Upper lobe of left lung (tissue), 6 donors: ENCODE measurements at places on chromosomes 6 and 20. TPM values are rescaled to one million over a fixed set of nuclear protein-coding genes. Genes with fewer than 3 reads are reported as not detected.

DNA sequence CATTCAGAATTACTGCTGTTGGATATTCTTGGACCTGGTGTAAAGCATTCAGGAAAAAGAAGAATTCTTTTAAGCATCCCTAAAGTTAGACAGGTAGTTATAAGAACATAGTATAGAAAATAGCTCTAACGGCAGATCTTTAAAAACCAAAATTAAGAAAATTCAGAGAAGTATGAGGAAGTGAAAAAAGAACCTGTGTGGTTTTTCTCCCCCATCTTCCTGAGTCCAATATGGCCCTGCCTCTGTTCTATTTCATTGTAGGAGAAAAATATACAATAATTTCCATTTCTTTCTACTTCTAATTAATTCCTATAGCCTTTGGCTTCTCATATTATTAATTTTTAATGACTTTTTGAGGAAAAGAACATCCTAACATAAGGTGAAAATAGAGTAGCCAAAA, 47.1 kb downstream of the FHL5 start:
- H3K27ac ChIP-seq, result no peak overlapping the region
- no peak overlapping the region for H3K4me3 ChIP-seq
- no peaks in the 10 kb centered on the region for H3K27me3 ChIP-seq
- no peaks in the 10 kb centered on the region for H3K36me3 ChIP-seq
- DNase-seq, result no peak

DNA sequence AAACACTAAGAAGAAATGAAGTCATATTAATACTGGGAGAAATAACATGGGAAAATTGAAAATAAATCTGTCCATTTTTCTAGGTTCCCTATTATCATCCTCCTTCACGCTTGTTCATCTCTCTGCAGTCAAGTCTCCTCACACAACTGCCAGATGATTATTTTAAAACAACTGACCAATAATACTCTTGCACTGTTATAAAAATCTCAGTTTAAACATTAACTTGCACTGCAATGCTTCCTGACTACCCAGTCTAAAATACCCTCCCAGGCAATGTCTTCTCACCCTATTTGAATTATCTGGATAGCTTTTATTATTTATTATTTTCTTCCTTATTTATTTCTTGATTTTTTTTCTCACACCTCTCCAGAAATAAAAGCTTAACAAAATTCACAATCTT, 5.7 kb downstream of the EYS start:
- no peaks in the 10 kb centered on the region for H3K36me3 ChIP-seq
- H3K27me3 ChIP-seq, result no peaks in the 10 kb centered on the region
- no peak for DNase-seq

DNA sequence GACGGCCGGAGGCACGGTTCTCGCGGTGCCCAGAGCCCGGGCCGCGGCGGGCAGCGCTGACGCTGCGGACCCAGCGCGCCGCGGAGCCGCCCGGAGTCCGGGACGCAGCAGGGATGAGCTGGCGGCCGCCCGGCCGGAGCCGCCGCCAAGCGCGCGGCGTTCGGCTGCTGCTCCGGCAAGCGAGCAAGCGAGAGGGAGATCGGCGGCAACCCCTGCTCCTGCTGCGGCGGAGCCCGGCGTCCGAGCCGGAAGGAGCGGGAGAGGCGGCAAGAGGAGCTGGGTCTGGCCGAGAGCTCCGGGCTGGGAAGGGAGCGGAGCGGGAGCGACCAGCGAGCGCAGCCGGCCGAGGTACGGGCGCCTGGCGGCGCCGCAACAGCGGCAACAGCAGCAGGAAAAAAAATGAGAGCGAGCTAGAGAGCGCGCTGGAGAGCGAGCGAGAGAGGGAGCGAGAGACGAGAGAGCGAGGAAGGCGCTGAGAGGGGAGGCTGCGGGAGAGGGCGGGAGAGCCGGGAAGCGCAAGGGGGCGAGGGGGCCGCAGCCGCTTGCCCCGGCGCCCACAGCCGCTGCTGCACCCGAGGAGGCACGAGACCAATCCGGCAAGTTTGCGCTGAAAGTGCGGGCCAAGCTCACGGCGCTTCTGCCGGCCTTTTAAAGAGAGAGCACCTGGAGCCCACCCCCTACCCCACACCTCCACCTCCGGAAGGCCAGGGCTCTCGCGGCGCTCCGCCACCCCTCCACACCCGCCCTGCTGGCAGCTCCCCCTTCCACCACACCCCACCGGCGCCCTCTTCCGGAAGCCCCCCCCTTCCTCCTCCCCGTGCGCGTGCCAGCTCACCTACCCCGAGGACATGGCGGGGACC, 496 bp downstream of the GRM4 start:
- H3K27me3 ChIP-seq, result peaks cover 16% of the 10 kb centered on the region
- H3K4me3 ChIP-seq, result no peak overlapping the region
- no peaks in the 10 kb centered on the region for H3K36me3 ChIP-seq

DNA sequence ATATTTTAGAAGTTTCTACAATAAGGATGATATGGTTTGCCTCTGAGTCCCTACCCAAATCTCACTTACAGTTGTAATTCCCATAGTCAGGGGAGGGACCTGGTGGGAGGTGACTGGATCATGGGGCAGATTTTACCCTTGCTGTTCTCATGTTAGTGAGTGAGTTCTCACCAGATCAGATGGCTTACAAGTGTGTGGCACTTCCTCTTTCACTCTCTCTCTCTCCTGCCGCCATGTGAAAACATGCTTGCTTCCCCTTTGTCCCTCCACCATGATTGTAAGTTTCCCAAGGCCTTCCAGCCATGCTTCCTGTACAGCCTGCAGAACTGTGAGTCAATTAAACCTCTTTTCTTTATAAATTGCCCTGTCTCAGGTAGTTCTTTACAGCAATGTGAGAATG, 527.5 kb upstream of the ID4 start:
- no peak for DNase-seq
- no peak overlapping the region for H3K4me3 ChIP-seq
- no peaks in the 10 kb centered on the region for H3K27me3 ChIP-seq
- no peaks in the 10 kb centered on the region for H3K4me1 ChIP-seq
- H3K36me3 ChIP-seq, result no peaks in the 10 kb centered on the region

DNA sequence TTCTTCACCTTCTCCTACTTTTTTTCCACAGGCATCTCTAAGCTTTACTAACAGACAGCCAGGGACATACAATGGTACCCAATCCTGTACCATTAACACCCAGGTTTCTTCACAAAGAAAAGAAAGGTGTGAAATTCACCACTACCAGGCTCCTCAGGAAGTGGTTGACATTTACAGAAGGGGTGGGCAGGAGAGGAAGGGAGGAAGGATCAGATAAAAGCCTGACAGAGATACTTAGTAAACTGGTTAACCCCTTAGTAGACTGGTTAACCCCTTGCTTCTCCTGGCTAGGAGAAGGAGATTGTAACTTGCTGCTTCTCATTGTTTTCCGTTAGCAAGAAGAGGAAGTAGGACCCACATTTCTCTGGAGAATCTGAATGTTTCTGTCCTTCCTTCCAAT, 7.2 kb downstream of the SAMD3 start:
- no peaks in the 10 kb centered on the region for H3K36me3 ChIP-seq
- H3K27me3 ChIP-seq, result no peaks in the 10 kb centered on the region
- no peak for DNase-seq
- H3K4me3 ChIP-seq, result no peak overlapping the region
- no peak overlapping the region for H3K27ac ChIP-seq
- no peaks in the 10 kb centered on the region for H3K4me1 ChIP-seq

GRCh38 chr6:18451756-18452155, 64.6 kb downstream of the RNF144B start:
- H3K27ac ChIP-seq, result no peak overlapping the region
- H3K36me3 ChIP-seq, result no peaks in the 10 kb centered on the region
- no peaks in the 10 kb centered on the region for H3K27me3 ChIP-seq
- H3K4me3 ChIP-seq, result no peak overlapping the region

DNA sequence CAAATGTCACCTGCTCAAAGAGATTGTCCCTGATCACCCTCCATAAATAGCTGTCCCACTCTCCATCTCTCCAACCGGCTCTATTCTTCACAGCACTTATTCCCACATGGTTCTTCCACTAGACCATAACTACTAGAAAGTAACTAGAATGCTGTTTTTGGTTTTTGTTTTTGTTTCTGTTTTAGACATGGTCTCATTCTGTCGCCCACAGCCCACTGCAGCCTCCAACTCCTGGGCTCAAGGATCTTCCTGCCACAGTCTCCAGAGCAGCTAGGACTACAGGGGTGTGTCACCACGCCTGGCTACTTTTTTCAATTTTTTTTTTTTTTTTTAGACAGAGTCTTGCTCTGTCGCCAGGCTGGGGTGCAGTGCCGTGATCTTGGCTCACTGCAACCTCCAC, 12.2 kb downstream of the MMP24 start:
- DNase-seq, result no peak
- H3K4me3 ChIP-seq, result no peak overlapping the region
- no peaks in the 10 kb centered on the region for H3K4me1 ChIP-seq
- peaks cover 2% of the 10 kb centered on the region for H3K36me3 ChIP-seq
- H3K27me3 ChIP-seq, result no peaks in the 10 kb centered on the region
- no peak overlapping the region for H3K27ac ChIP-seq

DNA sequence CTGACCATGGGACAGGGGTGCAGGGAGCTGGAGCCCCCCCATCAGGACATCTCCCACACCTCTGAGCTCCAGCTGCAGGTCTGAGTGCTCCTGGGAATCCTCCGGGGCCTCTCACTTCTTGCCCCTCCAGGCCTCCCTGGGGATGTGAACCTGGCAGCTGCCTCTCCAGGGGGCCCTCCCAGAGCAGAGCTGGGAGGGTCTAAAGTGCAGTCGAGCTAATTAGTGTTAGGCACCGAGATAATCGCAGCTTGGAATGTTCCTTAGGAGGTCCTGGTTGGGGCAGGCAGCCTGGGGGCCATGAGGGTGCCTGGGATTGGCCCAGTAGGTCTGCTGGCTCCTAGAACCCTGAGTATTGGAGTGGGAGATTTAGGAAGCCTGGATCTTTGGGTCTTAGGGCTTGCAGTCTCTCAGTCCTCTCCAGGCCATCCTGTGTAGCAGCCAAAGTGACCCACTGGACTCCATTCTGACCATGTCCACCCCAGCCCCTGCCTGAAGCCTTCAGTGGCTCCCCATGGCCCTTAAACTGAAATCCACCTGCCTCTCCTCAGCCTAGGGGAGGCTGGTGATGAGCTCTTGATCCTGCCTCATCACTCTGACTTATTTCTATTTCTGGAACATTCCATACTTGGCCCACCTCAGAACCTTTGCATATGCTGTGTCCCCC, 26.0 kb downstream of the CEBPB start:
- H3K4me3 ChIP-seq, result no peak overlapping the region
- no peaks in the 10 kb centered on the region for H3K27me3 ChIP-seq
- DNase-seq, result no peak
- peaks cover 8% of the 10 kb centered on the region for H3K4me1 ChIP-seq

GRCh38 chr6:119609865-119610264, 260.3 kb upstream of the MAN1A1 start:
- no peaks in the 10 kb centered on the region for H3K27me3 ChIP-seq
- no peak overlapping the region for H3K4me3 ChIP-seq
- no peaks in the 10 kb centered on the region for H3K4me1 ChIP-seq

DNA sequence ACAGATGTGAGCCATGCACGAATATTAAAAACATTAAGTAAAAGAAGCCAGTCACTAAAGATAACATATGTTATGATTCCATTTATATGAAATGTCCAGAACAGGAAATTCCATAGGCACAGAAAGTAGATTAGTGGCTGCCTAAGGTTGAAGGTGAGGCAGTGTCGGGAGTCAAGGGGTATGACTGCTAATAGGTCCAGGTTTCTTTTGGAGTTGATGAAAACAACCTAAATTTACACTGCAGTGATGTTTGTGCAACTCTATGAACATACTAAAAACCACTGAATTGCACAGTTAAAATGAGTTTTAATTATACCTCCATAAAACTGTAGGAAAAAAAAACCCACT, 14.4 kb downstream of the SRPK1 start:
- H3K36me3 ChIP-seq, result no peaks in the 10 kb centered on the region
- no peak overlapping the region for H3K27ac ChIP-seq
- no peak overlapping the region for H3K4me3 ChIP-seq
- DNase-seq, result no peak
- H3K4me1 ChIP-seq, result no peaks in the 10 kb centered on the region

DNA sequence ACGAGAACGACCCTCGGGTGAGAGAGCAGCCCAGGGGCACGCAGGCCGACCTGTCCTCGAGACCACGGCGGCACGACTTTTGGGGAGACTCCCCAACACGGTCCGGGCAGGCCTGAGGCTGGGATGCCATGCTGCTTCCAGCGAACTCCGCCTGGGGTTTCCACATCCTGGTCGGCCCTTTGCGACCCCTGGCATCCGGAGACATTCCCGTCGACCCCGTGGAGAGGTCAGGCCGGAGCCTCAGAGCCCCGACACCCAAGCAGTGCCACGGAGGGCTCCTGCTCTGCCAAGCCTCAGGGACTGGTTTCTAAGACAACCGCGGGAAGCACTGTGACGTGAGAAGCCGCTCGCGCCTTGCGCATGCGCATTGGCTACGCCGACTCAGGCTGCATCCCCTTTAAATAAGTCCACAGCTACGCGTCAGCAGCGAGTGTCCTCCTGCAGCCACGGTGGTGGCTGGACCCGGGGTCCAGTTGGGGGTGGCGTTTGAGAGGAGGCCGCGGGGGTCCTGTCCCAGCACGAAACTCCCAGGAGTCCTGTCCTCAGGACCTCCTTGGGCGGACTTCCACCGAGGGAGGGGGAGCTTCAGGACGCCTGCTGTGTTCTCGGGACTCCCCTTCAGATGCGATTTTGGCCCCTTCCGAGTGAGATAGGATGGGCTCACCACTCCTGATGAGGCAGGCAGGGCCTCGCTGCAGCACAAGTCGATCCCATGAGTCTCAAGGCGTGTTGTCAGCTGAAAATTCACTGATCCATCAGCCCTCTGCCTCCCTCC, 1089.3 kb upstream of the DEFB115 start:
- H3K4me3 ChIP-seq, result no peak overlapping the region
- no peaks in the 10 kb centered on the region for H3K4me1 ChIP-seq
- H3K27ac ChIP-seq, result no peak overlapping the region
- H3K27me3 ChIP-seq, result no peaks in the 10 kb centered on the region

GRCh38 chr20:11086970-11087369, 413.2 kb upstream of the JAG1 start:
- H3K27me3 ChIP-seq, result no peaks in the 10 kb centered on the region
- H3K27ac ChIP-seq, result no peak overlapping the region
- H3K36me3 ChIP-seq, result no peaks in the 10 kb centered on the region

GRCh38 chr20:39124064-39124463, 161.9 kb downstream of the DHX35 start:
- H3K27me3 ChIP-seq, result no peaks in the 10 kb centered on the region
- H3K36me3 ChIP-seq, result no peaks in the 10 kb centered on the region
- no peak for DNase-seq
- H3K4me3 ChIP-seq, result no peak overlapping the region

Gene ENPP4
- 10.5 TPM for total RNA-seq

Gene MATN4
- 0.30 TPM for total RNA-seq

Gene EPPIN
- 0.15 TPM for total RNA-seq

Gene SAPCD1
- 9.0 TPM for total RNA-seq

Gene DEFB124
- not detected for total RNA-seq

Gene TCF21
- 57.7 TPM for total RNA-seq
